H4 (cell line): ENCODE measurements at places on chromosomes 11 and 22. TPM values are rescaled to one million over a fixed set of nuclear protein-coding genes. Genes with fewer than 3 reads are reported as not detected.

PGA5 gene
- not detected in 2 replicates for total RNA-seq

TMEM179B gene
- 77.5 and 85.5 TPM in 2 replicates for total RNA-seq

OR5B3 gene
- total RNA-seq = not detected in 2 replicates

FOLR3 gene
- not detected in 2 replicates for total RNA-seq

LRRC4C gene
- 4.8 and 6.2 TPM in 2 replicates for total RNA-seq

RFPL3 gene
- total RNA-seq = not detected in 2 replicates

TMEM191C gene
- 0.25 TPM in 1 of 2 replicates, not detected in the other for total RNA-seq

FGF19 gene
- 0.17 TPM in 1 of 2 replicates, not detected in the other for total RNA-seq

LRP4 gene
- total RNA-seq = 1.0 and 1.4 TPM in 2 replicates

ARHGAP8 gene
- total RNA-seq = 2.5 TPM in 1 of 2 replicates, not detected in the other

ACTN3 gene
- not detected in 2 replicates for total RNA-seq

PANX2 gene
- total RNA-seq = 4.2 and 4.4 TPM in 2 replicates

ELFN2 gene
- 0.29 and 0.41 TPM in 2 replicates for total RNA-seq

CCDC116 gene
- 0.10 TPM in 1 of 2 replicates, not detected in the other for total RNA-seq

SUSD2 gene
- 0.12 and 0.37 TPM in 2 replicates for total RNA-seq

CD59 gene
- total RNA-seq = 196 and 287 TPM in 2 replicates

FGF3 gene
- total RNA-seq = not detected in 2 replicates

CAVIN3 gene
- total RNA-seq = 0.27 and 0.41 TPM in 2 replicates

SAA1 gene
- total RNA-seq = not detected in 2 replicates

SLC37A2 gene
- total RNA-seq = 0.80 and 0.95 TPM in 2 replicates

RELT gene
- 2.1 and 2.2 TPM in 2 replicates for total RNA-seq

SHANK3 gene
- 0.19 and 0.62 TPM in 2 replicates for total RNA-seq
